G401 (cell line): ENCODE measurements at places on chromosomes 11 and 22.

DNA sequence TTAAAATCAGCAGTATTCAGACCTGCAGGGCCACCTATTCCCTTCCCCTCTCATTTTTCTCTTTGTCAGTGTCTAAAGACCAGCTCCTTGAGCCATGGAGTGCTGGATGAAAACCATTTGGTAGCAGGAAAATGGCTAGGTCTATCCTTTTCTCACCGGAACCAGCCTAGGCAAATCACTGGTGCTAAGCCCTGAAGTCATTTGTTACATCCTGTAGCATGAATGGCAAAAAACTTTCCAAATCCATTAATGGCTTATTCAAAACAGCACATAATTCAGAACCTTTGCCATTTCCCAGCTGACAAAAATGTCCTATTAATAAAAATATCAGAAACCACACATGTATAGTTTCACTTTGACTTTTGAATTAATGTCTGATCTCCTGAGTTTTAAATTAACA lies 209.5 kb upstream of the E2F8 start:
- no peak for DNase-seq

DNA sequence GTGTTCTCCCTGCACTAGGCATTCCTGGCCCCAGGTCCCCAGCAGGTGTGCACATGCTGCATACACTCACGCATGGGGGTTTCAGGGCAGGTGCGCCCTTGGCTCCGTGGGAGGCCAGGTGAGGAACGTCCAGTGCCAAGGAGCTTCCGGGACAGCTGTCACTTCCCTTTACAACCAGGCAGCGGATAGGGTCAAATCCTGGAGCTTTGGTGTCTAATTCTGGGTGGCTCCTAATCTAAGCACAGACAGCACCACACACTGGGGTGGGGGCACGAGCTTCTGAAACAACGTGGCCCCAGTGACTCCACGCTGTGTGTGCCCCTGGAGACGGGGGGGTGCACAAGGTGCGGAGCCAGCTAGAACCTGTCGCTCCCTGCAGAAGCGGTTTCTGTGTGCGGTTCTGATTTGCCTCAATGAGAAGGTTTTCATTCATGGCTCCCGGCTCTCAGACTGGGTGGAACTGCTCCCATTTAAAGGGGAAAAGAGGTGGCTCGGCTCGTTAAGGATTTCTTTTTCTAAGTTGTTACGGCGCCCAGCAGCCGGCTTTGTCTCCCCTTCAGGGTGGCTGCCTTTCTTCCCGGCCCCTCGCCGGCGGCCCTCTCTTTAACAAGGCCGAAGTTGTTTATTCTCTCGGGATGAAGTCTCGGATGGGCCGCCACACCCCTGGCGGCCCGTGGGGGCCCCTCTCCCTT lies 5.0 kb downstream of the CCND1 start:
- DNase-seq = no peak

- DNase-seq = no peak
Observed at GRCh38 chr11:94184846-94185245, 56.2 kb downstream of the PANX1 start.

DNA sequence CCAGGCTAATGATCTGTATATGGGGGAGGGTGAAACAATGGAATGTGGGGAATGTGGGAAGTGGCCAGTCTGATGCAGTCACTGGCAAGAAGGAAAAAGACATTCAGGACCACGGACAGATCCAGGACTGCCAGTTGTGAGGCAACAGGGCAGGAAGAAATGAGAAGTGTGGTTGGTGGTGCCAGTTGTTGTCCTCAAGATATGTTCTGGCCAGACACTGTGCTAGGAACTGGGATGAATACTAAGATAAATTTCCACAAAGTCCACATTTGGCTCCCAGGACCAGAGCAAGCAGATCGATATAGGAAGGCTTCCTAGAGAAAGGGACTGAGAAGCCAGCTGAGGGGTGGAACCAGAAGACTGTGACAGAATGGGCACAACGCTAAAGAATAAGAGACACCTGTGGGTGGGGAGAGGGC lies 6.8 kb upstream of the TPBGL start:
- DNase-seq = no peak

GRCh38 chr11:102530558-102530957 lies at the start of gene MMP7:
TSS of gene MMP7 (minus strand) at chr11:102530747. CDS start at chr11:102530700, 47 bp downstream.
- DNase-seq = no peak

DNA sequence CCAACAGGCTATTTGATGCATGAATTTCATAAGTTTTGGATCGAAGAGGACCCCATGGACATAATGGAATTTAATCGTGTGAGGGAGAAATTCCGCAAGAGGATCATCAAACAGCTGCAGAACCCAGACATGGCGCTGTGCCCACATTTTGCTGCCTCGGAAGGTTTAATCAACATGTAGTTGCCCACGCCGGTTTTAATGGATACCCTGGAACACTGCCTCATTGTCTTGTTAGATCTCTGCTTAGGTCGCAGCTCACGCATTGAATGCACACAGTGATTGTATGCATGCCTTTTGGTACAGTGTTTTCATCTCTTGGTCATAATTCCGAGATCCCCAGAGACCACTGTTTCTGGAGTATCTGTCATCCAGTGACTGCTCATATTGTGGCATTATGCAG lies 46.8 kb downstream of the SLN start:
- DNase-seq = no peak
